OCI-M1 (cell line): ENCODE measurements at places on chromosomes 4 and X.

- no peak for DNase-seq
Observed at GRCh38 chr4:45100956-45101818, 374.8 kb upstream of the GNPDA2 start.

GRCh38 chr4:83757121-83757621, 221.3 kb downstream of the GPAT3 start:
- DNase-seq, result peak; percentile 92

GRCh38 chr4:54728368-54728767, 70.6 kb downstream of the KIT start:
- DNase-seq, result no peak

DNA sequence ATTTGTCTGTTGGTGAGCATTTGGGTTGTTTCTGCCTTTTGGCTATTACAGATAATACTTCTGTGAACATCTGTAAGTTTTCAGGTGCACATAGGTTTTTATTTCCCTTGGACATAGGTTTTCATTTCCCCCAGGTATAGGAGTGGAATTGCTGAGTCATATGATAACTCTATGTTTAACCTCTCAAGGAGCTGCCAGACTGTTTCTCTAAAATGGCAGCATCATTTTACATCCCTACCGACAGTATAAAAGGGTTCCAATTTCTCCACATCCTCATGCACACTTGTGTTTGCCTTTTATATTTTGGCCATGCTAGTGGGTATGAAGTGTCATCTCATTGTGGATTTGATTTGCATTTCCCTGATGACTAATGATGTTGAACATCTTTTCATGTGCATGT, 53.5 kb downstream of the TMEM164 start:
- DNase-seq, result no peak

DNA sequence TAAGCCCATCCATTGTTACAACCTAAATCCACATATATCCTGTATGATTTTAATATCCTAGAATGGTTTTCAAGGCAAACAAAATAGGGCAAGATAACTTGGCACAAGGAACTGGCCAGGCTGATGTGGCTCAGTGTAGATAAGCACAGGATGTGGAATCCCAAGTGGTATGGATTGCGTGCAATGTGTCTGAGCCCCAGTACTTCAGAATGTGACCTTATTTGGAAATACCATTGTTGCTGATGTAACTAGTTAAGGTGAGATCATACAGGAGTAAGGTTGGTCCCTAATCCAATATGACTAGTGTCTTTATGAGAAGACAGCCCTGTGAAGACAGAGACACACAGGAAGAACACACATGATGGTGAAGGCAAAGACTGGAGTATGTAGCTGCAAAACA, 72.4 kb downstream of the IL21 start:
- DNase-seq, result peak; percentile 85

DNA sequence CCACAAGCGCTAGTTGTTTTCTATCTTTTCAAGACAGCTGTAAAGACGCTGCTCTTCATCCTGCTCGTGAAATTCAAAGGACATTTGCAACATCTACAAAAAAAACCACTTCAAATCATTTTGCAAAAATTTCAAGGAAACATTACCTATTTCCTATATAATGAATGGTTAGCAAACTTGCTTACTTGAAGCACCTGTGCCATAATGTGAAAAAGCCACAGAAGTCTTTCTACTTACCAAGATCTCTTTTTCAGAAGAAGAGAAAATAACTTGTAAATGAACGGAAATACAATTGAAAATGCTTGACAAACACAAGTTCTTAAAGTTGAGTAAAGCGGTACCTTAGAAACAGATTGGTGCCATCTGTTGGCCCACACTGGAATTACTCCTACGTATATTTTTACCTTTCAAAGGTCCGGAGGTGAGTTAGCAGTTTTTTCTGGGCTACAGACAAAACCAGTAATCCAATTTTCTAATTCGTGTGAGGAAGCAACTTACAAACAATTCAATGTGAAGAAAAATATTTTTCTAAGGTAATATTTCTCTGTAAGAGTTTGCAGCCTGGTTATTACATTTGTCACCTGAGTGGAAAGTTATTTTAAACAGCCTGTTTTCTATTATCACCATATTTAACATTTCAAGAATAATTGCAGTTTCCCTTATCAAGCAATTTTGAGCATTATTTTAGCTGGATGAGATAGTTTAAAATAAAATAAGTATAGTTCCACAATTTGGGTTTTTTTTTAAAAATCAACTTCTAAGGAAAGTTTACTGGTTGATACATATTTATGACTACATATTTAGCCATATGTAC, at the start of gene TLR6:
TLR6 (minus strand) TSS at position 294 of the 814 bp plus-strand sequence. CDS start 27,344 bp downstream, outside the sequence.
- peak; percentile 93 for DNase-seq

DNA sequence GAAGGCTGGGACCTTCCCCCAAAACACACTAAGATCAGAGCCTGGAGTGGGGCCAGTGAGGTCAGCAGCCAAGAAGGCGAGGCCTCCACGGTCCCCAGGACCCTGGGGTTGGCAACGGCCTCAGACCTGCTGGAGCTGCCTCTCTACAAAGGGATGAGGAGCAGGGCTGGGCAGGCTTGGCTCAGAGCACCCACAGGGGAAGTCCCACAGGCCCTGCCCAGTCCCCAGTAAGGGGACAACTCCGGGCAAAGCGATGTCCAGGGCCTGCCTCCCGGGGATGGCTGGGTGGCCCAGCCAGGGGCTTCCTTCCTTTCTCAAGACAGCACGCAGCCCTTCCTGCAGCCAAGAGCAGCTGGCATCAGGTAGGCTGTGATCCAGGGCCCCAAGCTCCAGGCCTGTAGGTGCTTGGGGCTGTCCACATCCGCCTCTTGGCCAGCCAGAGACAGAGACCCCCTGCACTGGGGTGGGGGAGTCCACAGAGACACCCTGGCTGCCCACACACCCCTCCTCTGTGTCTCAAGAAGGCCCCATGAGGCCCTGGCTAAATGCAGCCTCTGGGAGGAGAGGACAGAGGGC, 5.7 kb downstream of the MXD4 start:
- no peak for DNase-seq

GRCh38 chr4:24780936-24781495, 14.4 kb upstream of the SOD3 start:
- DNase-seq, result no peak

GRCh38 chrX:39487166-39487968, 610.4 kb downstream of the BCOR start:
- no peak for DNase-seq

GRCh38 chrX:24242649-24243175, 71.2 kb downstream of the SUPT20HL2 start:
- no peak for DNase-seq

DNA sequence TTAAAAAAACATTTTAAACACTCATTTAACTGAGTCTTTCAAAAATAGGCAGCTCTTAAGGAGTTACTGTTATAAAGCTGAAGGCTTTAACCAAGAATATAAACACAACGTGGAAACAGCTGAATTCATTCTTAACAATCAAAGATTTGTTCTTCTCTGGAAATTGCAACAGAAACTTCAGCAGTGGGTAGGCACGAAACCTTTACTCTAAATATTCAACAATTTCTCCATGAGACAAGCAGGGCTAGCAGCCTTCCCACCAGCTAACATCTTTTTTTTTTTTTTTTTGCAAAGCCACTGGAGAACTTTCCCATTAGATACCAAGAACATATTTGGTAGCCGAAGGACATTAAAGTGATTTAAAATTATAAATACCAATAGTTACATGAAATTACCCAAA, 78.2 kb upstream of the PRSS48 start:
- DNase-seq, result no peak

- peak; percentile 78 for DNase-seq
Observed at GRCh38 chrX:32530802-32531403, 680.4 kb downstream of the DMD start.

- DNase-seq, result no peak
Observed at GRCh38 chrX:40272141-40272540, 174.4 kb upstream of the BCOR start.

DNA sequence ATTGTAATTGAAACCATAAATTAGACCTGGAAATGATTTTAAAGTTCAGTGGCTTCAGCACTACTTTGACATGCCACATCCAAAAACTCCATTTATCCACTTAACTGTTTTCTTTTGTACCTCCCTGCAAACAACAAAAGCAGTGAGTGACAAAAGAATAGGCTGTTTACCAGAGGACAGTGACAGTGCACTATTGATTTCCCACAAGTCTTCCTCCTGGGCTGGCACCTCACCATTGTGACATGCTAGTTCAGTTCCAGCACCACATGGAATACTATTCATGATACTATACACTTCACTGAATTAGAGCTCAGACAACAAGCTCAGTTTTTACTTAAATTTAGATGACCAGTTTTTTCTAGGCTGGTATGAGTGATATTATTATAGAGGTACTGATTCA, 29.3 kb downstream of the MOSPD2 start:
- no peak for DNase-seq

GRCh38 chr4:124191329-124191728, 521.2 kb downstream of the ANKRD50 start:
- DNase-seq, result no peak

DNA sequence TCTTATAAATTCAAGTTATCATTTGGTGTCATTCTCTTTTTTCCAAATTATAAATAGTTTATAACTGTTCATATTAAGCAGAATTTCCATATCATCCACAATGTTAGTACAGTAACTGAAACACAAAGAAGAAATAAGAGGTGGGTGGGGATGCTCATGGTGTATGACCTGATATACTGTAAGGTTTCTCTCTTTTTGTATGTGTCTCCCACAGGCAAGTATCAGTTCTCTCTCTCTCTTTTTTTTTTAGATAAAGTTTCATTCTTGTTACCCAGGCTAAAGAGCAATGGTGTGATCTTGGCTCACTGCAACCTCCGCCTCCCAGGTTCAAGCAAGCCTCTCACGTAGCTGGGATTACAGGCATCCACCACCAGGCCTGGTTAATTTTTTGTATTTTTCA, 43.7 kb upstream of the UGT2A3 start:
- no peak for DNase-seq

GRCh38 chr4:38381788-38382187, 282.2 kb upstream of the KLF3 start:
- DNase-seq, result no peak

- DNase-seq, result no peak
Observed at GRCh38 chrX:124605511-124605910, 259.1 kb downstream of the SH2D1A start.

DNA sequence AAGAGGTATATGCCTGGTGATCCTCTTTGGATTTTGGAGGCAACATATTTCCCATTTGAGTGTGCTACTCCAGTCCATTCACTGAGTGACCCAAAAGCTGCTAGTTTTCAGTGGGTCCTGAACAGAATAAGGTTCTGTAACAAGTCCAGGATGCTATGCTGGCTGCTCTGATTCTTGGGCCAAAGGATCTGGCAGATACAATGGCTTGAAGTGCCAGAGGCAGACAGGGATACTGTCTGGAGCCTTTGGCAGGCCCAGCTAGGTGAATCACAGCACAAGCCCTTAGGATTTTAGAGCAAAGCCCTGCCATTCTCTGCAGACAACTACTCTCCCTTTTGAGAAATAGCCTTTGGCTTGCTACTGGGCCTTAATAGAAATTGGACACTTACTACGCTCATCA, 40.6 kb downstream of the DCHS2 start:
- DNase-seq, result no peak

DNA sequence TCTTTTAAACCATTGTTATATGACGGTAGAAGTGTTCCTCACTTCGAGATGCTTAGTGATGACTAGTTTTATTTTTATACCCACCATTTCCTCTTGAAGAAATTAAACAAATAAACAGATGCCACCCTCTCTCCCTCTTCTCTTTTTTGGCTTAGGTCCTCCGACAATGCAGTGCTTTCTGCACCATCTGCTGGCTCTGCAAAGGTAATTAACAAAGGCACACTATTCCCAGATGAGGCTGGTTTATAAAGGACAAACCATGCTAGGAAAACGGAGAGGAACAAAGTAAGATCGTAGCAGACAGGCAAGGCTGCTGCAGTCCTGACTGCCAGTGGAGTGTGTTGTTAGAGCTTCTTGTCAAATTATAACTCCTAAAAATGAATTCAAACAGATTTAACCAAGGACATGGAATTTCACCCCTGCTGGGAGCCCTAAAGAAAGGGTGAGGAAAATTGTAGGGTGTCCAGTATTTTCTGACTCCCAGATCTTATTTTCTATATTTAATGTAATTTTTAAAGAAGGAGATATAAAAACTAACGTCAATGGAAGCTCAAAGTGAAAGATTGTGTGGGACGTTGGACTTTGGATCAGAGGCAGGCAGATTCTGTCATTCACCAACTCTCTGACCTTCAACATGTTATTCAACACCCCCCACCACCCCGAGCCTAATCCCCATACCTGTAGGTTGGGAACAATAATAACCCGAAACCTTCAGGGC, 142.1 kb downstream of the CPEB2 start:
- DNase-seq, result peak; percentile 6

- peak; percentile 98 for DNase-seq
Observed at GRCh38 chr4:26782168-26782829, 78.3 kb upstream of the STIM2 start.

DNA sequence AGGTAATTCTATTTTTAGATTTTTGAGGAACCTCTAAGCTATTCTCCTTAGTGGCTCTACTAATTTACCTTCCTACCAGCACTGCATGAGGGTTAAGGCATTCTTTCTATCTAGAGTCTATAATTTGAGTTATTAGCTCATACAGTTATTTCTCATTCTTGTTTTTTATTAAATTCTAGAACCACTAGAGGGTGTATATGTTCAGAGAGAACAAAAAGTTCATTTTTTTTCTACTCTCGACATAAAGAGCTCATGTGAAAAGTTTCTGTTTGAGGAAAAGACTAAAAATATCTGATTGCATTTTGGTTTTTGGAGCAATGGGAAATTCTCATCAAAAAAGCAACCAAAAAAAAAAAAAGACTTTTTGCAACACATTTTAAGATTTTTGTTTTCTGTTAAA, 57.0 kb upstream of the LRAT start:
- DNase-seq, result peak; percentile 69

- DNase-seq, result no peak
Observed at GRCh38 chr4:24334906-24335305, 249.4 kb downstream of the DHX15 start.

DNA sequence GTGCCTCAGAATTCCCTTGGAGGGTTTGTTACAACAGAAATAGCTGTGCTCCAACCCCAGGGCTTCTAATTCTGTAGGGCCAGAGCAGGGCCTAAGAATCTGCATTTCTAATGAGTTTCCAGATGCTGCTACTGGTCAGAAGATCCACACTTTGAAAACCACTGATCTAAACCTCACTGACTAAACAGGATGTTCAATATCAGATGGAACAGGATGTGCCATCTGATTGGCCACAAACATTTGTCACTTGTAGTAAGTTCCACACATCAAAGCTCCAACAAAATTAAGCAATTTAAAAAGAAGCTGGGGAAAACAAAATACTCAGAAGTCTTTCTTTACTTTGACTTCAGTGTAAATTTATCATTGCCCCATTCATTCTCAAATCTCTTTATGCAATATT, 14.3 kb downstream of the CASK start:
- DNase-seq, result no peak

DNA sequence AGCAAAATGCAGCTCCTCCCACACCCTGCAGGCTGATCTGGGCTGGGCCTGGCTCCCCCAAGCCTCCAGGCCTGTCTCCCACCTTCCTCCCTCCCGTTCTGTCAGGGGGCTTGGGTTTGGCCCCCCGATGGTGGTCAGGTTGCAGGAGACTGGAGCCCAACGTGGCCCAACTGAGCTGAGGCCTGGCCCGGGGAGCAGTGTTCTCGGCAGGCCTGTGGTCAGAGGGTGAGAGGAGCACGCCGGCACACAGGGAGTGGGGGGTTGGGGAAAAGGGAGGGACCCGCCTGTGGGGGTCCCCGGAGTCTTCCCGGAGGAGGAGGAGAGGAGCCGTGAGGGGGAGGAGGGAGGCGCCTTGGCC, 43.2 kb upstream of the NKX1-1 start:
- no peak for DNase-seq

GRCh38 chrX:112877771-112878173, 37.1 kb upstream of the AMOT start:
- no peak for DNase-seq
